ENCODE measurements at places on chromosomes 3 and 15. TPM values are rescaled to one million over a fixed set of nuclear protein-coding genes. Genes with fewer than 3 reads are reported as not detected.

DNA sequence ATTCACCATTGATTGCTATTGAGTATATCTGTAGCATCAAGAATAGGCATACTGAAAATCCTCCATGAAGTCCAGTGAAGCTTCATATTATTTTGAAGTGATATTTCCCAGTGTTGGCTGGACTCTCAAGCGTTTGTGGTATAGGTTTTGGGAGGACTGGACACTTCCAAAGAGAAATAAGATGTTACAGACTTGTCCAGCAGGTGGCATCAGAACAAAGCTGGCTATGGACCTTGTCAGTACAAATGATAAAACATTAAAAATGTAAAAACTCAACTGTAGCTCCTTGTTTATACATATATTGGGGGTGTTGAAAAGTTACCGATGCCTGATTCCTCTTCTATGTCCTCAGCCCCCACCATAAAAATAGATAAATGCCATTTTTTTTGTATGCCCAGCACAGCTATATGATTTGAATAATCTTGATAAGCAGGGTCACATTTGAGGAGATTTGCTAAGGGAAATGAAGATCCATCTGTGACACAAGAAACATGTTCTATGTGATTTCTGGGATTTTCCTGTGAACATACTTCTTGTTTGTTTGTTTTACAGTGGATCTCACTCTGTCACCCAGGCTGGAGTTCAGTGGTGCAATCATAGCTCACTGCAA lies 54.5 kb upstream of the GOLGA6B start:
- no peaks in the 10 kb centered on the region for H3K4me1 ChIP-seq
- H3K36me3 ChIP-seq, result no peaks in the 10 kb centered on the region
- DNase-seq, result no peak
- no peaks in the 10 kb centered on the region for H3K27me3 ChIP-seq
- no peak overlapping the region for H3K4me3 ChIP-seq
- H3K27ac ChIP-seq, result no peak overlapping the region

DNA sequence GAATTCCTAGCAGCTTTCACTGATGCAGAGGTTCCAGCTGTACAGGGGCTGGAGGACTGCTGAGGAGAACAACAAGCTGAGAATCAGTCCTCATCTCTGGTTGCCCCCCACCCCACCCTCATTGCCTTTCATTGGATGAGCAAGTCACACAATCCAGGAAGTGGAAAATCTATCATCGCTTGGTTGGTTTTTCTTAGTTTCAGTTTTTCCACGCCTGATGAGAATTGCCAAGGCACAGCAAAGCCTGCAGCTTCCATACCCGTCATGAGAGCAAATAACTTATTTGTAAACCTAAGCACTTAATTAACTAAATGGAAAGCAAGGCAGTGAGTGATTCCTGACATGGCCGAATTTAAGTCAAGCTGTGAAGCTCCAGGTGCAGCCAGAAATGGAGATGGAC lies 21.4 kb upstream of the LIPC start:
- no peak for DNase-seq
- H3K36me3 ChIP-seq, result no peaks in the 10 kb centered on the region
- H3K27me3 ChIP-seq, result no peaks in the 10 kb centered on the region
- H3K4me3 ChIP-seq, result no peak overlapping the region

GRCh38 chr15:69991551-69991980 lies 106.2 kb downstream of the TLE3 start:
- no peak overlapping the region for H3K4me3 ChIP-seq
- H3K27ac ChIP-seq, result no peak overlapping the region
- peak; percentile 38 for DNase-seq
- no peaks in the 10 kb centered on the region for H3K36me3 ChIP-seq

DNA sequence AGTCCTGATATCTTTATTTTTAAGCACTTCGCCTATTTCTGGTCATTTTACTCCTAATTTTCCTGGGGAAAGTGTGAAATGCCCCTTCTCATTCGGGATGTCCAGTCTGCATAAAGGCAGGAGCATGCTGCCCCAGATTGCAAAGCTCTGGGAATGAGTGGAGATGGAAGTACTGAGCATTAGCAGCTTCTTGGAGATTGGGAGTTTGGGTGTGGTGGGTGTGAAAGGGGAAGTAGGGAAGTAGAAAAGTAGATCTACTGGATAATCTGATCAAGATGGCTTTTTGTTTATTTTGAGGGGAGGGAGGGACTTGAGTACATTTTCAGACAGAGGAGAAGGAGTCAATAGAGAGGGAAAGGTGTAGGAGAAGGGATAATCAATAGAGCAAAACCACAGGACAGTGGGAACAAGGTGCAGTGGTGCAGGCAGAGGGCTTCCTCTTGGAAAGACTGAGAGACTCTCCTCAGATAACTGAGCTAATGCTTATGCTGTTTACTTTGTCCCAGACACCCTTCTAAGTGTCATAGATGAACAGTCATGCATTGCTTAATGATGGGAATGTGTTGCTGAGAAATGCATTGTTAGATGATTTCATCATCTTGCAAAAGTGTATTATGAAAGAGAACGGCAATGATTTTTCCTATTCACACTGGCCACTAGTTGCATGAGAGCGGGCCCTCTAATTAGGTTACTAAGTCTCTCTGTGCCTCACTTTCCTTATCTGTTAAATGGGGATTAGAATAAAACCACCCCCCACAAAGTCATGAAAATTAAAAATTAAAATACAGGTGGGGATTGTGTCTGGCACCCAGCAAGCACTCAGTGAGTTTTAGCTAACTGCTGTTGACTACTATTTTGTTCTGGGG lies 45.5 kb downstream of the PHLDB2 start:
- peaks cover 5% of the 10 kb centered on the region for H3K36me3 ChIP-seq
- H3K4me3 ChIP-seq, result no peak overlapping the region
- H3K27ac ChIP-seq, result no peak overlapping the region
- no peaks in the 10 kb centered on the region for H3K4me1 ChIP-seq
- no peaks in the 10 kb centered on the region for H3K27me3 ChIP-seq
- no peak for DNase-seq

DNA sequence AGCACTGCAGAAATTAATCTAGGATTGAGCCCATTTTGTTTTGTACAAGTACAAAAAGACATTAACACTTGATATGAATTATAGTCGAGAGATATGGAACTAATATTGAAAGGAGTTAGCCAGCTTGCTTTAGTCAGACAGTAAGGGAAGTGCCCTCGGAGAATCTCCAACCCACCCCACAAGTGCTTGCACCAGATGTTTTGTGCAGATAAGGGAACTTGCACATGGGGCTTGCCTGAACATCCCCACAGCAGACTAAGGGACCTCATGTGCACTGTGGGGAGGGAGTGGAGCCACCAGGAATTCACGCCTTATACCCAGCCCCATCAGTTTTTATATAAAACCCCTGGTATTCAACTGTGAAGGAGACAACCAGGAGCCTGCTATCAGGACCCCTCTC lies 122.3 kb downstream of the EFHB start:
- H3K36me3 ChIP-seq, result no peaks in the 10 kb centered on the region
- H3K27ac ChIP-seq, result no peak overlapping the region
- H3K27me3 ChIP-seq, result no peaks in the 10 kb centered on the region
- peaks cover 4% of the 10 kb centered on the region for H3K4me1 ChIP-seq
- no peak for DNase-seq

DNA sequence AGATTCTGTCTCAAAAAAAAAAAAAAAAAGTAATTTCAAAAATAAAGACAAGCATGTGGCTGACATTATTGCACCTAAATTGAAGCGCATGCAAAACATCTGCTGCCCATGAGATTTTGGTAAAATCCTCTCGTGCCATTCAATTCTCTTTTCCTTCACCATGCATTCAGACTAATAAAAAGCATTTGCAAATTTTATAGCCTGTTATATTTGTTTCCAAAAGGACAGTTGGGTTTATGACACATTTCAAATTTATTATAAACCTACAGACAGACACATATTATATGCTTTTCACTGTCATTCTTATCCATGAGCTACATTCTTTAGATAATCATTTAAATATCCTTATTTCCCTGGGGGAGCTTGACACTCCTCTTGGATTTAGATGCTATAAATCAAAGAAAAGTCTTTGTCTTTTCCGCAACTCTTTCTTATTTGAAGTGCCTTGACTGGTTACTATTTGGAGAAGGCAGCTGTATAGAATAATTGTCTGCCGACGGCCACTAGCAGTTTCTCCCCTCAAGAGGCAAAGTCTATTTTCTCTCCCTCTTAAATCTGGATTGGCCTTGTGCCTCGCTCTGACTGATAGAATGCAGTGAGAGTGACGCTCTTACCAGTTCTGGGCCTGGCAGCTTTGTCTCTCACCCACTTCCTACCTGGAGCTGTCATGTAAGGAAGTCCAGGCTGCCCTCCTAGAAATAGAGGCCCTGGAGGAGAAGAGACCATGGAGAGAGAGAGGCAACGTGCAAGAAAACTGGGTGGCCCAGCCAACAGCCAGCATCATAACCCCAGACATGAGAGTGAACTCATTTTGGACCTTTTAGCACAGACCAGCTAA lies 6.8 kb upstream of the LRIG1 start:
- peaks cover 2% of the 10 kb centered on the region for H3K4me1 ChIP-seq
- DNase-seq, result no peak
- H3K36me3 ChIP-seq, result no peaks in the 10 kb centered on the region
- no peak overlapping the region for H3K27ac ChIP-seq

Gene ZBTB47
- 4.2 TPM for total RNA-seq

Gene FOXL2NB
- 0.55 TPM for total RNA-seq
